ENCODE measurements at places on chromosomes 1 and 21. TPM values are rescaled to one million over a fixed set of nuclear protein-coding genes. Genes with fewer than 3 reads are reported as not detected.

DNA sequence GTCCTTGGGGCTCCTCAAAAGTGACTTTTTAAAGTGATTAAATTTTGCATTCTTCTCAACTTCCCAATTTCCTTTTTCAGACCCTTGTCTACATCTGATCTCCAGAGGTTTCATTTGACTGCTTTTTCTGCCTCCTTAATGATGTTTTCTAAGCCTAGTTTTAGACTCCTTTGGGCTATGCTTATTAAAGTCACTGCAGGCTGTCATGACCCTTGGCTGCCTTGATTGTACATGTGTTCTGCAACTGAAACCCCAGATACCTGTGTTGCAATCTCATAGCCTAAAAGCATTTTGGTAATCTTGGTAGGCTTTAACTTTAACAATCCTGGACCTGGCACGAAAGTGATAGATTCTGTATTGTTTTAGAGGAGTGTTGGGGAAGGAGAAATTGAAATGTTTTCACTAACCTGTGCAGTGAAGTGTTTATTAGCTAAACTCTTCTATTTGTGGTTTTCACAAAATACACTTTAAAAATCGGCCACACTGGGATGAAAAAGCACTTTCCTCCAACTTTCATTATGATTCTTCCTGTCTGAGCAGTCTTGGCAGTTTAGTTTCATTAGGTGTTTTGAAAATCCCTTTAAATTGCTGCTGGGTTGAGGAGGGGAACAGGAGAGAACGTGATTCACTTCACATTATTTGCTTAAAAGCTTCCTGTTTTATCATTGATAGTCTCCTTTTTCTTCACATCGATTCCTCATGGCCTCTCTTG, 4.9 kb downstream of the MACO1 start:
- H3K36me3 ChIP-seq, result no peaks in the 10 kb centered on the region
- H3K4me1 ChIP-seq, result peaks cover 37% of the 10 kb centered on the region
- H3K27me3 ChIP-seq, result no peaks in the 10 kb centered on the region
- peak; percentile 12 for DNase-seq
- no peak overlapping the region for H3K27ac ChIP-seq

GRCh38 chr1:27536010-27536757, 46.2 kb upstream of the WASF2 start:
- H3K36me3 ChIP-seq, result peaks cover 14% of the 10 kb centered on the region
- H3K4me3 ChIP-seq, result no peak overlapping the region
- H3K4me1 ChIP-seq, result peaks cover 7% of the 10 kb centered on the region

GRCh38 chr1:155070158-155070621, 6.7 kb downstream of the EFNA4 start:
- no peak overlapping the region for H3K4me3 ChIP-seq
- H3K4me1 ChIP-seq, result no peaks in the 10 kb centered on the region
- no peak for DNase-seq
- H3K36me3 ChIP-seq, result peaks cover 4% of the 10 kb centered on the region

DNA sequence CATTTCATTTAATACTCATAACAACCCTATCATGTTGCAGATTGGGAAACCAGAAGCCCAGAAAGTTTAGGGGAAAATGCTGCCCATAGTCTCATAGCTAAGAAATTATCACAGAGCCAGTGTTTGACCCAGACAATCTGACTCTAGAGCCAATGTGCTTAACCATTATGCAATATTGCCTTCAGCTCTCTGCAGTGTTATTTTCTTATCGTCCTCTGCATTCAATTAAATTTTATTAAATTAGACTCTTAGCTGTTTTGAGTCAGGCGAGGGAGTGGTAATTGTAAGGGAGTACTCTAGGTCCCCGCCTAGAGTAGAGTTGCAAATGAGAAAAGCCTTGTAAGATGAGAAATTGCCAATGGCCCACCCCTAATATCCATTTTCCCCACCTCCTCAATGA, 191.1 kb downstream of the TTLL7 start:
- H3K4me1 ChIP-seq, result no peaks in the 10 kb centered on the region
- H3K27me3 ChIP-seq, result no peaks in the 10 kb centered on the region
- no peaks in the 10 kb centered on the region for H3K36me3 ChIP-seq
- no peak for DNase-seq

DNA sequence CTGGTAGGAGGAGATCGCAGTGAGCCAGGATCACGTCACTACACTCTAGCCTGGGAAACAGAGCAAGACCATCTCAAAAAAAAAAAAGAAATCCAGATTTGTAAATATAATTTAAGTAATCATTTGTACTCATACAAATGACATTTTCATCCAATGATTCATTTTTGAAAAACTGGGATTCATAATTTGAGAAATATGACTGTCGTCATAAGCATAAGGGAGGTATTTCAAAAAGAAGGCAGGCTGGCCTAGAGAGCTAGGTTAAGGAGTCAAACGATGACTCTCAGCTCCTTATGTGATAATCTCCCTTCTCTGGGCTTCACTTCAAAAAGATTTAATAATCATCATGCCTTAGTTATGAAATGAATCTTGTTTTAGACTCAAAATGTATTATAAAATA, 2.3 kb downstream of the GART start:
- peaks cover 1% of the 10 kb centered on the region for H3K36me3 ChIP-seq
- H3K27me3 ChIP-seq, result no peaks in the 10 kb centered on the region
- no peak overlapping the region for H3K27ac ChIP-seq

- H3K4me1 ChIP-seq, result no peaks in the 10 kb centered on the region
- H3K4me3 ChIP-seq, result no peak overlapping the region
- DNase-seq, result no peak
- H3K27me3 ChIP-seq, result no peaks in the 10 kb centered on the region
These were observed 544.9 kb downstream of the KCNT2 start for GRCh38 chr1:196063294-196063693.

GRCh38 chr1:245541369-245541768, 386.6 kb downstream of the KIF26B start:
- no peak overlapping the region for H3K4me3 ChIP-seq
- no peaks in the 10 kb centered on the region for H3K36me3 ChIP-seq
- H3K27ac ChIP-seq, result no peak overlapping the region
- DNase-seq, result no peak
- no peaks in the 10 kb centered on the region for H3K27me3 ChIP-seq

Gene RAVER2
- polyA plus RNA-seq, result 6.0 TPM

- H3K27ac ChIP-seq, result no peak overlapping the region
- no peaks in the 10 kb centered on the region for H3K27me3 ChIP-seq
- no peak overlapping the region for H3K4me3 ChIP-seq
- H3K4me1 ChIP-seq, result no peaks in the 10 kb centered on the region
- no peak for DNase-seq
- peaks cover 26% of the 10 kb centered on the region for H3K36me3 ChIP-seq
These were observed 17.2 kb downstream of the ADAR start for GRCh38 chr1:154590756-154591155.

Gene CELA2A
- not detected for polyA plus RNA-seq

- H3K4me3 ChIP-seq, result no peak overlapping the region
- no peak for DNase-seq
- H3K36me3 ChIP-seq, result peaks cover 52% of the 10 kb centered on the region
- H3K27me3 ChIP-seq, result no peaks in the 10 kb centered on the region
- peaks cover 5% of the 10 kb centered on the region for H3K4me1 ChIP-seq
- no peak overlapping the region for H3K27ac ChIP-seq
These were observed 6.8 kb upstream of the HAX1 start for GRCh38 chr1:154265586-154265985.

Gene REG4
- not detected for polyA plus RNA-seq

Gene PRRX1
- not detected for polyA plus RNA-seq

Gene RSBN1
- polyA plus RNA-seq, result 3.5 TPM
